COLO829 (cell line): ENCODE measurements at places on chromosomes 1 and 21.

DNA sequence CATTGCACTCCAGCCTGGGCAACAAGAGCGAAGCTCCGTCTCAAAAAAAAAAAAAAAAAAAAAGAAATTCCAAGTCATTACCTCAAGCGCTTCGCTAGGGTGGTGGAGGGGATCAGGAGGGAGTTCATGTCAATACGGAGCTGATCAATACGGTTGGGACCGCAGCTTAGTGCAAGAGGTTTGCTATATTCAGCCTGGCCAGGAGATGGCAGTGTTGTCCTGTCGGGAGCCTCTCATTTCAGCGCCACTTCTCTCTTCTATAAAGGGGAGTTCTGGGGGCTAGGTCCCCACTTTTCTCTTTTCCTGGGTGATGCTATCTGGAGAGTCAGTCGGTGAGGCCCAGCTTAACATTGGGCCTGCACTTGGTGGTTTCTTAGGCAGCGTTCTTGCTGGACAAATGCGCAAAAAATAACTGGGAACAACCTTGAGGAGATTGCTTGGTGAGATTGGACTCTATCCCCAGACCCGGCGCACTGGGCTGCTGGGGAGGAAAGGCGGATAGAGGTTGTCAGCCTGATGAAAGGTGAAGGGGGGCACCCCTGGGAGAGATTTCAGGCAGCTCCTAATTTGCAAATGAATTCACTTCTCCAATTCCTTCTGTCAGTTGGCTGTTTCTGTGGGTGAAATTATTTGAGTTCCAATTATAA is 40.4 kb downstream of the KIAA0040 start:
- DNase-seq: peak; percentile 73

- DNase-seq: no peak
Observed at GRCh38 chr1:229953736-229954326, 113.2 kb upstream of the GALNT2 start.

DNA sequence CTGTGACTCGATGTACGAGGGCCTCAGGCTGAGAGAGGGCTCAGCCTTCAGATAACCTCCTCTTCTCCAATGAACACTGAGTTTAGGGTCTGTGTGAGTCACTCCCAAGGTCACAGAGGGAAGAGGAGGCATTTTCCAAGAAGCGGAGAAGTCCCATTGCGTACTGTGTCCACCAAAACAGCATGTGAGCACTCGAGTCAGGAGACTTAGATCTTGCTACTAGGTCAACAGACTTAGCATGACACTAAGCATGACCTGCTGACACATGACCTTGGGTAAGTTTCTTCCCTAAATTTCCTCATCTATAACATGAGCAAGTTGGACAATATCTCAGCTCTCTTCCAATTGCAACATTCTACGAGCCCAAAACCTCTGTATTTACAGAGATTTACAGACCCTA is 68.0 kb downstream of the PLPP3 start:
- DNase-seq: no peak

- peak; percentile 16 for DNase-seq
Observed at GRCh38 chr1:111030590-111030989, 66.9 kb upstream of the LRIF1 start.

DNA sequence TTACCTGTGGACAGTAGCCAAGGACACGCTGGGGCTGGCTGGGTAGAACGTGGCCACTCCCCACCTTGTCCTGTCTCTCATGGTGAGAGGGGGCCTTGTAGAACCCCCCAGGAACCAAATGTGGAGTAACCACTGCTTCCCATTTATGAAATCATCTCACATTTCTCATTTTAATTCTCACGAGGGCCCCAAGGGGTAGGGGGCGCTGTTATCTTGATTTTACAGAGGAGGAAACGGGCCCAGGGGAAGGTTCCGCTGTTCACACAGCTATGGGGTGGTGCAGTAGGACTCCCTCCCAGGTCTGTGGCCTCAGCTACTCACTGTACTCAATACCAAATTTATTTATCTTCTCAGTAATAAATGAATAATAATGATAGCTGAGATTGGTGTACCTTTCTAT is 5.5 kb downstream of the SMPDL3B start:
- DNase-seq: no peak

GRCh38 chr1:116012716-116013115 is 36.4 kb downstream of the SLC22A15 start:
- no peak for DNase-seq

- no peak for DNase-seq
Observed at GRCh38 chr1:223331301-223331700, 32.7 kb downstream of the SUSD4 start.

- DNase-seq: no peak
Observed at GRCh38 chr1:45443580-45444446, 47.1 kb downstream of the TESK2 start.

DNA sequence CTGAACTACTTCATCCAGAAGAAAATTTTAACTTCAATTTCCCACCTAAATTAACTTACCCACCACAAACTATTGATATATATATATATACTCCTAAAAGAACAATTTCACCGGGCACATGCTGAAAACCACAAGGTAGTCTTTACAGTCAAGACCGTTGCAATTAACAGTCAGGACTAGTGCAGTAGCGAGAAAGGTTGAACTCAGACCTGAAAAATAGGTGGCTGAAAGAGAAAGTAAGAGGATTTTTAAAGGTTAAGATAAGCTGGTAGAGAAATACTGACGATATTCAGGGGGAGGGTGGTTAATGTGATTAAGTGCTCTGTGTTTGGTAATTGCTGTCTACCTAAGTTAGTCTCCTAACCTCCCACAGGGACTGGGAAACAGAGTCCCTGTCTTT is 1153.5 kb upstream of the TMPRSS15 start:
- no peak for DNase-seq

- no peak for DNase-seq
Observed at GRCh38 chr1:55117941-55118340, 78.6 kb downstream of the PCSK9 start.

DNA sequence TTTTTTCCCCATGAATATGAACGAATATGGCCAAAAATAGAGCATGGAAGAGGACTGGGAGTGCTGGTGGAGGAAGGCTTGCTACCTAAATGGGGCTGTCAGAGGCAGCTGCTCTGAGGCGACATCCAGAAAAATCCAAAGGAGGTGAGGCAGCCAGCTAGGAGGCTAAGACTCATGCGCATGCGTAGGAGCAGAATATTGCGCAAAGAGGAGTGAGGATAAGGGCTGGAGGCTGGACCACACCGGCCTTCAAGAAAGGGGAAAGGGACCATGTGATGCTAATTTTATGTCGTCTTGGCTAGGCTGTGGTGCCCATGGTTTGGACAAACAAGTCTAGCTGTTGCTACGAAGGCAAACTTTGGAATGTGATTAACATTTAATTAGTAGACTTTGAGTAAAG is 30.5 kb downstream of the HEYL start:
- DNase-seq: no peak

DNA sequence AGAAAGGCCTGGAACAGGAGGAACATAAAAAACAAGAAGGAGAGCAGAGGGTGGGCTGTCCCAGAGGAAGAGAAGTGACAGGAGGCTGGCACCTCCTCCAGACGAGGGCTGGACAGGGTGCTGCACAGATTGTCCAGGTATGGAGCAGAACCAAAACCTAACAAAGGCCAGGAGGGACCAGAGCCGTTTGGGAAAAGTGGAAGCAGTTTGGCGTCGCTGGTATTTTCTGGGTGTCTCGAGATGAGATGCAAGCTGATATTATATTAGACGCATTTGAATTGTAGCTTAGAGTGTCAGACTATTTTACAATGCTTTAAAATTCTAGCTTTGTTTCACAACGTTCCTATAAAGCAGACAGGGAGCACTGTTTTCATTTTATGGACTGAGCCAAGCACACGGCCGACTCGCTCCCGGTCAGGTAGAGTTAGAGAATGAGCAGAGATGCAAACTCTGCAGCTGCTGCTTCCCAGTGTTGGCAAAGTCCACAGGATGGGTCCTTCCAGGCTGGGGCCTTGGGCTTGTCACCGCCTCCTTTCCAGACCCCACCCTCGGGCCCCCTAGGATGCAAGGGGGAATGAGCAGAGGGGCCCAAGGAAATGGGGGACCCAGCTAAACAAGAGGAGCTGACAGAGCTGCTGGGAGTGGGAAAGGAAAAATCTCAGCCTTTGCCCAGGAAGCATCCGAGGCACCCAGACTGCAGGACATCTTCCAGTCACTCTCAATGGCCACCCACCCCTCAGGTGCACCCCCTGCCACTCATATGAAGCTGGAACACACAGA is 60.8 kb upstream of the TMPRSS2 start:
- no peak for DNase-seq

DNA sequence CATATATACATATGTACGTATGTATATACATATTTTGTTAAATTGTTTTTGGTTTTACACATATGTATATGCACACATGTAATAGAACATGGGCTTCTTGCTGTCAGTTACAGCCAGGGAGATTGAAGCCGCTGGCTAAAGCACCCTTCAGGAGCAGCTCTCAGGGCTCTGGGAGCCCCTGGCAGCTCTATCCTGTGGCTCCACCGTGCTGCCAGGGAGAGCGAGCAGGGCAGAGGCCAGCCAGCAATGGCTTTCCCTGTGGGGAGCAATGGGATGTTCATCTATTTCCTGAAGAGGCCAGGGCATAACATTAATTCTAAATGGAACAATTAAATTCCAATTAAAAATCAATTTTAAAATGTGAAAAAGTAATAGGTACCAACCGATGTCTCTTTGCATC is 102.9 kb downstream of the PSMG1 start:
- no peak for DNase-seq

GRCh38 chr1:16971341-16972188 is 8.9 kb downstream of the MFAP2 start:
- no peak for DNase-seq
